H1 (cell line): ENCODE measurements at places on chromosomes 6 and 20.

GRCh38 chr6:18237167-18237566 is 27.2 kb downstream of the DEK start:
- DNase-seq, result no peak

DNA sequence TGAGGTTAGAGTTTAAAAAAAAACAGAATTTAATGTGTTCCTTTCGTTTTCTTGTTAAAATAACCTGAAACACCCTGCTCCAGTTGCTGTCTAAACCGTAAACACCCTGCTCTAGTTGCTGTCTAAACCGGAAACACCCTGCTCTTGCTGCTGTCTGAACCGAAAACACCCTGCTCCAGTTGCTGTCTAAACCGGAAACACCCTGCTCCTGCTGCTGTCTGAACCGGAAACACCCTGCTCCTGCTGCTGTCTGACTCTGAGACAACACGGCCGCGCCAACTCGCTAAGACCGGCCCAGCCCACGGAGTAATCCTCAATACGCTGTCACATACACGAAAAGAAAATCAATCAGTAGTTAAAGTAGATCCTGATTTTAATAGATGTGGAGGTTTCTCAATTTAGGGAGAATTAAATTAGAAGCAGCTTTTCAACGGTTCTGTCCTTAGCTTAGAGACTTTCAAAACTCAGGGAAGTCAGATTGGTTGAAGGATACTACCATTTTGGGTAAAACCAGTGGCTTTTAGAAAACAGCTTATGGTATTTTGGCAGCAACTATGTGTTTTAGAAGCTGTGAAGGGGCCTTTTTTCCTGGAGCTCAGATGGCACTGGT is 98.3 kb downstream of the RAMACL start:
- DNase-seq, result no peak

- DNase-seq, result no peak
These were observed 169.3 kb downstream of the BCAS1 start for GRCh38 chr20:53901064-53901463.

DNA sequence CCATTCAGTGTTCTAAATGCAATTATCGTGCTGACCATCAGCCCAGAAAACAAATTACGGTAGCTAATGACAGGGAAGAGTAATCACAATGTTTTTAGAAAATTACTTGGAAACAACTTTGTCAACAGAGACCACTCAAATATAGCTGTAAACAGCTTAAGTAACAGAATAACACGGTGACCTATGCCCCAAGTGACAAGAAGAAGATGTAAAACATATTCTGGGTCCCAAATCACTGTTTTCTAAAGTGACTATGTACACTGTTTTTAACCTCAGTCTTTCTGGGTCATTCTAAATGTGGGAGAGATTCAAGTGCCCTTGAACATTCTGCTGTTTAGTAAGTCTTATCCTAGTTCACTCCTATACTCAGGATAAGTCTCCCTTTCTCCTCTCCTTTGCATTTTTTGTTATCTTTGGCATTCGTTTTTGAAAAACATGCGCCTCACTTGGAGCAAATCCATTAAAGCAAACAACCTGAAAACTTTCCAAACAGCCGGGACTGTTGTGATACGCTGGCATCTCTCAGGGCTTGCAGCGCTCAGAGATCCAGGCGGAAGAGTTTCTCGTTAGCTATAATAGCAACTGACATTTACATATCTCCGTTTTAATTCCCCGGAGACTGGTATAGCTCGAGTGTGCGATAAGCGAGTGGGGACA is 114.5 kb upstream of the SOX4 start:
- no peak for DNase-seq

DNA sequence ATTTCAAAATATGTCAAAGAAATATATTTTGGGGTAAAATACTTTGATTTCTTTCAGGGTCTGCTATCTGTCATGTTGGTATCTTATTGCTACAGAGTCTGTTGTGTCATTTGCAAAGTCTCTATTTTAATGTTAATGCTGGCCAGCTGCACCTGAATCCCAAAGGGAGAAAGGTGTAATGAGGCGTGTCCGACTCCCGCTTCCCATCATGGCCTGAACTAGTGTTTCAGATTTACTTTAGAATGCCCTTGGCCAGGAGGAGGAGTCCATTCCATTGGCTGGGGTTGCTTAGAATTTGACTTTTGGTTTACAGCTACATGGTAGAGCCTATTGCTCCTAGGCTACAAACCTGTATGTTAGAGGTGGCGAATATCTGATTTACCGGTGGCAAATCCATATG is 69.3 kb downstream of the FAM50B start:
- DNase-seq, result no peak

DNA sequence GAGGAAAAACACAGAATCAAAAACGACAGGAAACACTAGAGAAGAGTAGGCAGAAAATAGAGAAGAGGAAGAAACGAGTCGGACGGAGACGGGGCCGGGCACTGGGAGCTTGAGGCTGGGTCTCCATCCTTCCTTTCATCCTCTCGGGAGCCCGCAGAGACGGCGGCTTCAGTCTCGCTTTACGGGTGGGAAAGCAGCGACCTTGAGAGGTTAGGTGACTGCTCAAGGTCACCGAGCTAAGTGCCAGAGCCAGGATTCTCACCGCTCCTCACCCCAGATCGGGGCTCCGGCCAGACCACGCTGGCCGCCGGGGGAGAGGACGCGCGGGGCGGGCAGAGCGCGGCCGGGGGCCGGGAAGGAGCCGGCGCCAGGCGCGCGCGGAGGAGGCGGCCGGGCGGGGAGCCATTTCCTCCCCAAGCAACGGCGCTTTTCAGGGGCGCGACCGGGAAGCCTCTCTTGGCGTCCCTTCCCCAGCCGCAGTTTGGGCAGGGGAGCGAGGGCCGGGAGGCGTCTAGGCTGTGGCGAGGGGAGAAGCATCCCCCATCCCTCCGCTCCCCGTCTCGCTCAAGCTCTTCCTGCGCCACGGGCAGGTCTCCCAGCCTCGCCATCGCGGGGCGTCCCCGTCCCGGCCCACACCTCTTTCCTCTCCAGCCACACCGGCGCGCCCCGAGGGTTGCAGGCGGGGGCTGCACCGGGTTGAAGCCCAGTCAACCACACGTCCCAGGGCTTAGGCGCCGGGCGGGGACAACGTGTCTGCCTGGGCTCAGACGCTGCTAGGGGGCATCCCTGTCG is 24.1 kb upstream of the MAP3K7 start:
- no peak for DNase-seq

GRCh38 chr20:57483287-57484050 is 41.5 kb downstream of the CTCFL start:
- DNase-seq, result no peak

DNA sequence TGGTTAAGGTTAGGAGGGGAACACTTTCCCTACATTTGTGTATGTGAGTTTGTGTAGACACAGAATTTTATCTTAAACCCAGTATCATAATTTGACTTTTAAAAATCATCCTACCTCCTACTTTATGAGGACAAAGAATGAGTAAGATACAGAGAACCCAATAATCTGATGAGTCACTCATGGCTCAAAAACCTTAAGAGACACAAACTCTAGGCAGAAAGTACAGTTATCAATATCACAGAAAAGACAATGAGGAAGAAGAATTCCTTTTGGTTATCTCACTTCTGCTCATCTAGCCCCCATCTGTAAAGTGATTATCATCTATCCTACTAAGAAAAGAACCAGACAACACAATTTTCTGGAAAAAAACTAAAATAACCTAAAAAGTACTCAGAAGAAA is 87.7 kb downstream of the EPB41L2 start:
- no peak for DNase-seq

DNA sequence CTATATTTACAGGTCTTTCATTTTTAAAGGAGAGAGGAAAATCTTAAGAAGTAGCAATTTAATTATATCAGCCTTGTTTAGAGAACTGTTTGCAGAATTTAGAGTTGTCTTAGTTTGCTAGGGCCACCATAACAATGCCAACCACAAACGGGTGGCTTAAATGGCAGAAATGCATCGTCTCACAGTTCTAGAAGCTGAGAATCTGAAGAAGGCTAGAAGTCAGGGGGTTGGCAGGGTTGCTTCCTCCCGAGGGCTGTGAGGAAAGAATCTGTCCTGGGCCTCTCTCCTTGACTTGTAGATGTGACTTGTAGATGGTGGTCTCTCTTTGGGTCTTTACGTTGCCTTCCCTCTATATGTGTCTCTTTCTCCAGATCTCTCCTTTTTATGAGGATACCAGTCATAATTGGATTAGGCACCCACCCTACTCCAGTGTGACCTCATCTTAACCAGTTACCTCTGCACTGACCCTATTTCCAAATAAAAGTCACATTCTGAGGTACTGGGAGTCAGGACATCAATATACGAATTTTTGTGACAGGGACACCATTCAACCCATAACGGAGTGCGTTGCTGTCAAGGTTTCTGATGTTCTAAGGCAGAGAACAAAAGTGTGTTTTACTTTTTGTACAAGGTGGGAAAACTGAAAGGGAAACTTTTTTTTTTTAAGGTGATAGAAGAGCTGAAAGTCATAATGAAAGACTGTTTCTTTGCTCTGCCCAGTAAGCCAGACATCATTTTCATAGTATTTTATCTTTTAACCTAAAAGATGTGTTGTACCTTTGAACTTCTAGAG is 84.4 kb downstream of the SAMD3 start:
- no peak for DNase-seq

DNA sequence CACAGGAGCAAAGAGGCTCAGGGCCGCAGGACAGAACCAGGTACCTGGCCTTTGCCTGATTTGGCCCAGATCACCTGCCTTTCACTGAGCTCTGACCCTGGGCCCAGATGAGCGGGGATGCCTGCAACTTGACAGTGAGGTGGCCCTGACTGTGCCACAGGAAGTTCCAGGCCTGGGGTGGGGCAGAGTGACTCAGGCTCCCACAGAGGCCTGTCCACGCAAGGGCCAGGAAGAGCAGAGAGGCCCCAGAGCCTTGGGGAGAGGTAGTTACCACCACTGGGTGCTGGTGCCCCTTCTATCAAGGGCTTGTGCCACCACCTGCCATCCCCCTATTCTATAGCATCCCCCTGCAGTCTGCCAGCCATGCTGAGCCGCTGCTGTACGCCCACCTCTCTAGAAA is 4.1 kb upstream of the NOL4L start:
- DNase-seq, result no peak

DNA sequence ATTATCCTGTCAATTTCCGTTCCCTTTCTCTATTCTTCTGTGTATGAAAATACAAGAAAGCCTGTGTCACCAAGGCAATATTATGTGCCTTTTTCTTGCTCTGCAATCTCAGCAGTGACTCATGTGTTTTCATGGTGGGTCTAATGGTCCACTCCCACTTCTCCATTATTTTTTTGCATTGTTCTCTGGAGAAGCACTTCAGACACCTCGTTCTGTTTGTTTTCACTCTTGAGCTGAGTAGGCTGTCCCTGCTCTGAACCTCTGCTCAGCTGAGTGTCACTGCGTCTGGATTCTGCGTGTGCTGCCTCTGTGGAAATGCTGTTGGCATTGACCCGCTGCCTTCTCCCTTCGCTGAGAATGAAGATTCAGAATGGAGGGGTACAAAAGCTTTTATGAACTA is 230.6 kb downstream of the TMEM242 start:
- no peak for DNase-seq

GRCh38 chr6:158959552-158959951 is 40.5 kb downstream of the RSPH3 start:
- DNase-seq, result no peak

- DNase-seq, result no peak
These were observed 58.2 kb upstream of the POLR1H start for GRCh38 chr6:30002871-30003270.

DNA sequence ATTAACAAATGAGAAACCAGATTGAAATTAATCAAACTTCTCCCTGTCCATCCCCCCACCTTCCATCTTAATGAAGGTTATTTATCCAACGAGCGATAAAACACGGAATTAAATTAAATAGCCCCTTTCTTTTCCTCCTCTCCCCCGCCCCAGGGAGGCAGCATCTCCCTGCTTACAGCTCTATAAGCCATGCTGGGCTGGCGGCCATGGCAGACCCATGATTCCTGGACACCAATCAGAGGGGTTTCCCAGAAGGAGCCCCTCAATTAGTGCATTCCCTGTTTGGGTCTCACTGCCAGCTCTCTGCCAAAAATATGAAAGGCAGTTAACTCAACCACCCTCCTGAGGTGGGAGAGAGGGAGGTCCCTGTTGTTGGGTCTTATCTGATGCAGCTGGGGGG is 33.8 kb downstream of the GRM4 start:
- DNase-seq, result no peak

GRCh38 chr6:40353967-40354452 is 233.2 kb downstream of the LRFN2 start:
- DNase-seq, result peak; percentile 19

DNA sequence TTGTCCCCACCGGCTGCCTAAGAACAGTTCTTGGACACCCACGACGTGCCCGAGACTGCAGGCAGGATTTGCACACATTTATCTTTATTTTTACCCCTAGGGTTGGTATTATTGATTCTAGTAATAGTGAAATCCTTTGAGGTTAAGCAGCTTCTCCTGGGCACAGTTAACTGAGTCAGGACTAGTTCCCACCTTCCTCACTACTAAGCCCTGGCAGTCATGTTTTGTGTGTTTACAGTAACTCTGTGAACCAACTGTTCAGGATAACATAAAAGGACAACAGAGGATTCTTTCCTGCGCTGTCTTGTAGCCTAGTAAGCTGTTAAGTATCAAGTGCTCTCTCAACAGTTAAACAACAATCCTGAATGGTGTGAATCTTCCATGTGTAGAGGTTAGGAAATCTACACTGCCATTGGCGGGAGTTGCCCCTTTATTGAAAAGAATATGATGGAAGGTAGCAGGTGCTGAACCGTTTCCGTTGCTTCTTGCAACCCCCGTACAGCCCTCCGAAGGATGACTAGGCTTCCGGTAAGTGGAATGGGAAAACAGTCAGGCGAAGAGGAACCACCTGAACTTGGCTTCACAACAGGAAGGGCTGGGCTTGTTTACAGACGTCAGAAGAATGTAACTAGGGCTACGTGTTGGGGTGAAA is 979 bp upstream of the SOD2 start:
- no peak for DNase-seq

GRCh38 chr6:113505084-113505699 is 352.0 kb upstream of the MARCKS start:
- no peak for DNase-seq

GRCh38 chr20:17966432-17967310 is 1.9 kb downstream of the SNX5 start:
- no peak for DNase-seq

- DNase-seq, result no peak
These were observed 76.7 kb downstream of the SCAND1 start for GRCh38 chr20:35877611-35878010.
